ENCODE measurements at places on chromosomes 2 and 18.

DNA sequence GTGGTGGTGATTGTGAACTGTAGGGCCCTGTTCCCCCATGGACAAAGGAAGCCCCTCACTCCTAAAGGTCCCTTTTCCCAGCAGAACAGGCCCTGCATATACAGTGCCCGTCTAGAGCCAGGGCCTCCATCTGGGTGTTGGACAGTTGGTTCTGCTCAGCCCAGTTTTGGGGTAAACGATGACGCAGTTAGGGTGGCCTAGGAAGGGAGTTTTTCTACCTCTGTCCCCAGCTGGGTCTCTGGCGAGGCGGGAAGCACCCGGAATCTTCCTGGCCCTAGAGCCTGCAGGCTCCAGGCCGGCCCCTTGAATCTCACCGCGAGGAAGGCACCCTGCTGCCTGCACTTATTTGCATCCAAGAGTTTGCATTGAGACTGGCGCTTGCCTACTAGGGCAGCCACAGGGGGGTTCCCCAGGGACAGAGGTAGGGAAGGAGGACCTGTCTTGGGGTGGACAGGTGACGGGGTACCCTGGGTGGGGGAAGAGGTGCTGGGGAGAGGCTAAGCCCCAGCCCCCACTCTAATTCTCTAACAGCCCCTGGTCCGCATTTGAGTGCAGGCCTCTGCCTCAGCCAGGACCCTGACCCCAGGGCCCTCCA lies 529 bp upstream of the MTA3 start:
- peak; percentile 63 for DNase-seq

- DNase-seq = no peak
These were observed at the start of gene NEURL3 for GRCh38 chr2:96505231-96505889. Gene NEURL3 (minus strand): TSS chr2:96505357. CDS start chr2:96505286, 71 bp downstream.

GRCh38 chr2:218224186-218224585 lies 7.2 kb downstream of the ARPC2 start:
- no peak for DNase-seq

DNA sequence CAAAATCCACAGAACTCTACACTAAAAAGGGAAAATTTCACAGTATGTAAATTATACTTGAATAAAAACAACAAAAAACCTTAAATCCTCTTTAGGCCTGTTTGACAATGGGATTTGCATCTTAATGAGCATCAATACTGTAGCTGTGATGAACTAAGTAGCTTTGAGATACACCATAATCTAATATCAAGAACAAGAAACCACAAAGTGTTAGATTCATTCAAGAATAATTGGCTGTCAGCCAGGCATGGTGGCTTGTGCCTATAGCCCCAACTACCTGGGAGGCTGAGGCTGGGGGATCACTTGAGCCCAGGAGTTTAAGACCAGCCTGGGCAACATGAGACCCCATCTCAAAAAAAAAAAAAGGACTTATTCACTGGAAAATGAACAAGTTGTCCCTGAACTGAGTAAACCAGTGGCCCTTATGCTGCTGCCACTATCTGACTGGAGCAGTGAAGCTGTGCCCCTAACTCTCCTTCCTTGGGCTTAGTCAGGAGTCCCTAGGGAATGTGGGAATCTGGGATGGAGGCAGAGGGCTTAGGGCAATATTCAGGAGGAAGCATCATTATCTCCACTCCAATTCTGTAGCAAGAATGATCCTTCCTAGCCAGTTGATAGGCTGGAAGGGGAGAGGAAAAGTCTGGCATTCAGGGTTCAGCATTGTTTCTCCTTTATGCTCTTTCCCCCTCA lies 88.5 kb downstream of the PRKCE start:
- DNase-seq = no peak

- DNase-seq = no peak
These were observed 43.5 kb upstream of the ITSN2 start for GRCh38 chr2:24403832-24404212.

Data from testis (tissue), 5 donors.